ENCODE measurements at places on chromosomes 3 and 15.
A peak's percentile ranks its signal among the peaks of the same experiment; 100 is the strongest.

DNA sequence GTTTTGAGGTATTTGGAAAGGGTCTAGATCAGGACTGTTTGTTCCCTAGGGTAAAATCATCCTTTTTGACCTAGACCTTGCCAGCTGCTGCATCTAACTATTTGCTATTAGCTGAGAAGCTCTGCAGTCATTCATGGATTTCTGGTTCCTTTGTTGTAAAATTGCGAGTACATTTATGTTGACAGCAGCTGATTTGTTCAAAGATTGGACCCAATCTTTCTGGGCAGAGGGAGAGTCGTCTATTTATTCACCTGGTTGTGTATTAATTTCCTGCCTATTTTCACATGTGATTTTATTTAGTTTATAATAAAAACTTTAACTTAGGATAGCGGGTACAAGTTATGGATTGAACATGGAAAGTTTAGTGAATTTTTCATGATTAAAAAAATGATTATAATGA lies 236.3 kb downstream of the CNTN4 start:
- no peak for DNase-seq

DNA sequence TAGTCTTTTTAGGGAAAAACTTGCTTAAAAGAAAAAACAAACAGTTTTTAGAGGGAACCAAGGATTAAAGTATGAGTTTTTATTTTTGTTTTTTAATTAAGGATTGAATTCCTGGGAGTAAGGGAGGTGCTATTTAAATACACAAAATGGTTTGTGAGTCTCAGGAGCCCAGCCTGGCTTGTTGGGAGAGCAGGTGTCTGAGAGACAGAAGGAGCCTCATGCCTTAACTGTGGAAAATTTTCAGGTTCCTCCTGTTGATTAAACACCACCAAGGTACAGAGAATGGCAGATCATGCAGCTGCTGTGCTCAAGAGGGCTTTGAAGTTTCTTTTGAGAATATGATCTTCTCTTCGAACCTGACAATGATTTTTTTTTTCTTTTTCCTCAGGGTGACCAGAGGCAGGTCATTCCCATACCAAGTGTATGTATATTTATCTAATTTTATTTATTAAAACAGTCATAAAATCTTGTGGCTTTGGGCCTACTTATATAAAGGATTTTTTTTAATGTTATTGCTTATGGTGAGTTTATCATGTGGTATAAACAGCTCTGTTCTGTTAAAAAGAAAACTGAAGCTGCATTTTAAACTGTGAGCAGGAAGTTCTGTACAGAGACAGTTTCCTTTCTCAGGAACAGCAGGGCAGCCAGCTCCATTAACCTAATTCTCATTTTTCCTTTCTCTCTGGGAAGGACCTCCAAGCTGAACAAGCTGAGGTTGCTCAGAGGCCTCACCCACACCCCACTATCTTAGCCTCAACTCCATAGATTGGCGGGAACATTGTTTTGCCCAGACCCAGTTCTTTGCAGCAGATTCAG lies 33.7 kb upstream of the VILL start:
- DNase-seq, result no peak

GRCh38 chr3:152203652-152204051 lies 65.1 kb upstream of the MBNL1 start:
- DNase-seq, result no peak

DNA sequence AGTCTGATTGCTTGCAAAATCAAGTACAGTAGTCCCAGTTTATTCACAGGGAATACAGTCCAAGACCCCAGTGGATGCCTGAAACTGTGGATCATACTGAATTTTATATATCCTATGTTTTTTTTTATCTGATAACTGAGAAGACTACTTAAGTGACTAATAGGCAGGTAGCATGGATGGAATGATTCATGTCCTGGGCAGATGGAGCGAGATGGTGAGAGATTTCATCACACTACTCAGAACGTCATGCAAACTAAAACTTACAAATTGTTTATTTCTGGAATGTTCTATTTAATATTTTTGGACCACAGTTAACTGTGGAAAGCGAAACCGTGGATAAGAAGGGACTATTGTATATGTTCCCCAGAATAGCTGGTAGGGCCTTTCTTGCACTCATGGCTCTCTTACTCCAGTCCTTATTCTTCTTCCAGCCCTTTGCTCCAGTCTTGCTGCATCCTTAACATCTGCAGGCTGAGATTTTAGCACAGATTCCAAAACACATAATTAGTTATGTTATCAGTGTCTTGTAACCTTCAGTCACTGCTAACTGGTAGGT lies 290.0 kb downstream of the ADAMTSL3 start:
- peak; percentile 10 for DNase-seq

DNA sequence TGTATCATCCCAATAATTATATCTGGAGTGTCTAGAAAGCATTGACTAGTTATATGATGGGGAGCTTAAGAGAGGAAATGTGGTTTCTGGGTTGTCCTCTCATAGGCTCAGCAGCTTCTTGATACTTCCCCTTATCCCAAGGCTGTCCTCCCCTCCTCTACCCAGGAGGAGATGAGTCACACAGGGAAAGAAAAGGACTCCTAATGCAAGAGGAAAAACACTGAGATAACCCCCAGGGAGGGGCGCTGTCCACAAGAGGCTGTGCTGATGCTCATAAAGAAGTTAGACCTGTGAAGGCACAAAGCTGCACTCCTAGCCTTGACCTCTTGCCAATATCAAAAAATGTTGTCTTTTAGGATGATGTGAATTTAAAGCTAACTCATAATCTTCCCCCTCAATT lies 28.8 kb upstream of the GYG1 start:
- DNase-seq, result no peak

- no peak for DNase-seq
These were observed 63.6 kb downstream of the LINGO1 start for GRCh38 chr15:77568973-77569728.

DNA sequence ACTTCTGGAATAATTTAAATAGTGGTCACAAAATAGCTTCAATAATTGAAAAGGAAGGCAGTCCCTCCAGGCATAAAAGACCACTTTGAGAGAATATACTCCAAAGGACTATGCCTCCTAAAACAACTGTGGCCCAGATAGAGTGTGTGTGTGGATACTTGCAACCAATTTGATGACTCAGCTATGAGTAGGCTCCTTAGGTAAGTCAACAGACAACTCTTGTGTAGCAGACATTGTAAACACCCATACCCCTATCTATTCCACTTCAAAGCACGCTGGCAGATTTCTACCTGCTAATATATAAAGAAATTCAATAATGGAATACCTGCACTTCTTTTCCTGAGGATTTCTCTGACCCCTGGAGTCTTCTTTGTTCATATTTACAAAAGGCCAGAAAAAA lies 254.5 kb downstream of the NEK10 start:
- no peak for DNase-seq

GRCh38 chr3:70358978-70359580 lies 46.6 kb upstream of the MDFIC2 start:
- DNase-seq, result peak; percentile 19

- peak; percentile 68 for DNase-seq
These were observed 21.4 kb downstream of the KPNA1 start for GRCh38 chr3:122493296-122493695.

DNA sequence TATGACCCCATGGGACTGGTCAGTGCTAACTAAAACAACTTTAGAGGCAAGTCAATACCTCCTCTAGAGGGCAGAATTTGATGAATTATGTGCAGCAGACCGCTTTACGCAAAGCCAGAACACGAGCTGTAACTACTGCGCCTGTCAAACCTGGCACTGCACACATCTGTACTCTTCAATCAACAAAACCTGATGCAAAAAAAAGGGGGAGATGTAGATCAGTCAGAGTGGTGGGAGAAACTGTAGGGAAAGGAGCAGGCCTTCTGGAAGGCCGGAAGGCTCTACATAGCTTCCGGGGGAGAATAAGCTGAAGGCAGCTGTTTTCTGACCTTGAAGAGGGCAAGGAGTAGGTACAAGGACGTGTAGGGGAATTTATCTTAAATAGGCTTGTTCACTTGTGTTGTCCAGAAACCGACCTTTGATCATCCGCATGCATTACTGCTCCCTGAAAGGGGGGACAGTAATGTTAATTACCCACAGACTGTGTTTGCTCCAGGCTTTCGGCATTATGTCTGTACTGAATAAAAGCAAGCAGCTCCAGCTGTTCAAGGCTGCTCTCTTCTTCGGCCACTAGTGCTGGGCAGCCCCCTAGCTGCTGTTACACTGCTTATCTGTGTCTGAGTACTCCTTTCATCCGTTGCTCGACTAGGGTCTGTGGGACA lies 41.0 kb downstream of the GPR160 start:
- no peak for DNase-seq

- peak; percentile 96 for DNase-seq
These were observed 176.1 kb upstream of the THBS1 start for GRCh38 chr15:39404767-39405181.

- DNase-seq, result no peak
These were observed 32.8 kb downstream of the POC1A start for GRCh38 chr3:52121464-52121805.

DNA sequence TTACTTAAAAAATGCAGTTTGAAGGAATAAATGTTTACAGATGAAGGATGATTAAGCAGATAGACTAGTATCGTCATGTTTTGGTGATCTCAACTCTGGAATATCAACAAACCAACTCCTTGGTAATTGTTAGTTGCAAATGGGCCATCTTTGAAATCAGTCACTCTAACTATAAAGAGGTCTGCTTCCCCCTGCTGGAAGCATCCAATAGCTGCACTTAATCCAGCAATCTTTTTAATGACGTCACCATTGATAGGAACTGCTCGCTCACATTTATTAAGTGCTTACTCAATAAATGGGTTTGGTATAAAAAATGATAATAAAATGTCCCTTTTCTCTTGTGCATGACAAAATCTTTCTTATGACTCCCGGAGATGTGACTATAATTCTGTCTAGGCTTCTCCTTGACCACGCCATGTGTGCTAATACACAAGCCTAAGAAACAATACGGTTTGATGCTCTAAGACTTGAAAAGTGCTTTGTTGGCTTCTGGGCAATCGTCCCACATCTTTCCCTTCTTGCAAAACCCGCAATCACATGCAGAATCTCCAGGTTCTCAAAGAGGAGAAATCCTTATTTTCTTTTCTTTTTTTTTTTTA lies 227.6 kb upstream of the POU1F1 start:
- peak; percentile 71 for DNase-seq

DNA sequence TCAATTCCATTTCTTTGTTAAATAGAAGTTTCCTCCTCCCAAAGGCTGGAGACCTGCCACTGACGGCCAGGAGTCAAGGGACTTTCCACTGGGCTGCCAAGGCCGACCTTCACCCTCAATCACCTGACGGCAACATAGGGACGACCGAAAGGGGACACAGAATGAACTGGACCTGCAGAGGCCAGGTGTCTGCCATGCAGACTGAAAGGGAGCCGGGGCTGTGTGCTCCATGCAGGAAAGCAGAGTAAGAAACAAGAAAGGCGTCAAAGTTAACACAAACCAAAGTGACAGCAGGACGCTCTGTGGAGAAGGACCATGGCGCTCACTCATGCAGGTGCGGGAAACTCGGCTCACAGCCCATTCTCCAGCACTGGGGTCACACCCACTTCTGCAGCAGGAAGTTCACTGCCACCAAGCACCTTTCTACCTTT lies 26.1 kb downstream of the ZXDC start:
- DNase-seq, result no peak

DNA sequence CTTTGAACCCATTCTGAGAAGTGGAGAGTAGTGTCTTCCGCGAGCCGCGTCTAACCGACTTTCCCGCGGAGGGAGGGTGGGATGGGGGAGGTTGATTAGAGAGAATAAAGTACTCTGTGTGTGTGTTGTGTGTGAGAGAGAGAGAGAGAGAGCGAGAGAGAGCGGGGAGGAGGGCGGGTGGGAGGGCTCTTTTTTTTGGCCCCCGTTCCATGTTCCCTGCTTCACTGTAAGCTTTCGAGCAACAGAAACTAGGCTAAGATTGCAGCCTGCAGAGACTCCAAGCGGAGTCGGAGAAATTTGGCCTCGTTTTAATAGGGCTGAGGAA lies 1.6 kb upstream of the MEIS2 start:
- no peak for DNase-seq

DNA sequence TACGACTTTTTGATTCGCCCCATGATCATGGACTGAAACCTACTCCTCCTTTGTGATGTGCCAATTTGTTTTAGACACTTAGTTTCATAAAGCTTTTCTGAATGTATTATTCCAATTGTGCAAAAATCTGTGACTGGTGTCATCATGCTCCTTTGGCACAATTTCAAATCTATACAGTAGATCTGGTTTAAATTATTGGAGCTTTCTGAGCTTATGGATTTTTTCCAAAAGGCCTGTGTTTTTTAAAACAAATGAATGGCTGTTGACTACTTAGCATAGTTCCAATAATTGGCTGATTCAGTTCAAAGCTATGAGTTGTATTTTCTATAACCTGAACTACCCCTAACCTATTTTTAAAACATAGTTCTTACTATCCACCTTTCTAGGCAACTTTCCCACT lies 282.7 kb downstream of the CNTN3 start:
- no peak for DNase-seq

DNA sequence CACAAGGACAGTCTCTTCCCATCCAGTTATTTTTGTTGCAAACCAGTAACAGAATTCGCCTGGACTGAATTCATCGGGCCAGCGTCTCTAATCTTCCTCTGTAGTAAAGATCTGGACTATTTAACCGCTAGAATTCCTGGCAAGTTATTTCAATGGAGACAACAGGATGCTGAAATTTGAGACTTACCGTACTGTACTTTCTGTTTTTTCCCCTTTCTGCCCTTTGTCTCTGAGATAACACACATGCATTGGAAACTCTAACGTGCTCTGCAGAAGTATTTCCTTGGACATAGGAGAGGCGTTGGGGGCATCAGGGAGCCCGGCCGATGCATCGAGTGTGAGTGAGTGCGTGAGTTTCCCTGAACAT lies 61.5 kb downstream of the ASB7 start:
- DNase-seq, result no peak

DNA sequence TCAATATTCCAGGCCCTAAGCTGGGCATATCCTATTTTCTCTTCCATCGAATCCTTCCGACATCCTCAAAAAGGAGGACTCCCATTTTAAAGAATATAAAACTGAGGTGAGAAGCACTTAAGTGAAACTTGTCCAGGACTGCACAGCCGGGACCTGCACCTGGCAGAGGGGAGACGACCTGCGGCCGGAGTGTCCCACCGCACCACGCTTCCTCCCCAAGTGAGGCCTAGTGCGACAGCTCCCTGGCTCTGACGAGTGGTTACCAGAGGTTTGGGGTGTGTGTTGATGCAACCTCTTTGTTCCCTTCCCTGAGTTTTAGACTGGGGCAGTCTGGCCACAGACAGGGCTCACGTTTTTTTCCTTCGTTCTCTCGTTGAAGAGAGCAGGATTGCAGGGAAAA lies 24.9 kb upstream of the ATP2B2 start:
- DNase-seq, result no peak

GRCh38 chr3:155853214-155854140 lies 750 bp downstream of the SLC33A1 start:
- no peak for DNase-seq
